ENCODE measurements at places on chromosomes 11 and 22.

DNA sequence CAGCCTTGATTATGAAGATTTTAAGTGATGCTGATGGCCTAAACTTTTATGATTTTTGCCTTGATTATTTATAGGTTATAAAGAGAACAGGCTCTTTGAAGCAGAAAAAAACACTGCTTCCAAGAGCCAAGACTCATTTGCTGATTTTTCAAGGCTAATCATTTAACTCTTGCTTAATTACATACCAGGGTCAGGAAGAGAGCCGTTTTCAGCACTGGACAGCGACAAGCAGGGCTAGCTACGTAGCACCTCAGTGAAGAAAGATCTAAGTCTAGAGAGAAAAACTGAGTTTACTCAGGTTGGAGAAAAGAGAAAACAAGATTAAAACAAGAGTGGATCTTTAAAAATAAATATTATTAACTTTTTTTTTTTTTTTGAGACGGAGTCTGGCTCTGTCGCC is 615.4 kb upstream of the B3GAT1 start:
- no peak for DNase-seq

GRCh38 chr11:34570584-34570983 is 50.3 kb upstream of the EHF start:
- DNase-seq = no peak

DNA sequence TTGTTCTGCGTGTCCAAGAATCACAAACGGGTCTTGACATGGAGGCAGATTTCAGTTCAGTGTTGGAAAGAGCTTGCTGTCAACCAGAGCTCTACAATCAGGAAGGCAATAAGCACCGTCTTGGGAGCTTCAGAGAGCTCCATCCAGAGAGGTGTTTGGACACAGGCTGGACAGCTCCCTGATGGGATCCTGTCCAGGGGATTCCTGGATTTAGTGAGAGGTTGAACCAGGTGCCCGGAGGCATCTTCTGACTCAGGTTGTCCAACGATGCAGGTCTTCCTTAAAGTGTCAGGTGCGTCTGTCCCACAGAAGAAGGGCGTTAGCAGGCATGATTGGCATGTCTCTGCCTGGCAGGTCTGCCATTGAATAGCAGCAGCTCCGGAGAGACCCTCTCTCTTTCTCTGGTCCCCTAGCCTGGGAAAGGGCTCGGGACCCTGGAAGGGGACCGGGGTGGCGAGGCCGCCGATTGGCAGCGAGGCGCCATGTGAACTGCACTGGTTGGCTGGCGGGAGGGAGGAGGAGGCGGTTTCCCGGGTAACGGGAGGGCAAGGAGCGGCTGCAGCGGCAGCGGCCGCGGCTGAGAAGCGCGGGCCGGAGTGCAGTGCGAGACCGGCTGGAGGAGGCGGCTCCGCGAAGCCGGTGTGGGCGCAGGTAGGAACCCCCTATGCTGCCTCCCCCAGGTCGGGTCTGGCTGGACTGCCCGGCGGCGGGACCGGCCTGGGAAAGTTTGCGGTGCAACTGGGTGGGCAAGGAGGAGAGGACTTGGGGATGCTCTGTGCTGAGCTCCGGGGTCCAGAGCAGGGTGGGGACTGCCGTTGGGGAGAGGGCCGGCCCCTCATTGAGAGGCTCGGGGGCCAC is 104.1 kb upstream of the E2F8 start:
- no peak for DNase-seq

DNA sequence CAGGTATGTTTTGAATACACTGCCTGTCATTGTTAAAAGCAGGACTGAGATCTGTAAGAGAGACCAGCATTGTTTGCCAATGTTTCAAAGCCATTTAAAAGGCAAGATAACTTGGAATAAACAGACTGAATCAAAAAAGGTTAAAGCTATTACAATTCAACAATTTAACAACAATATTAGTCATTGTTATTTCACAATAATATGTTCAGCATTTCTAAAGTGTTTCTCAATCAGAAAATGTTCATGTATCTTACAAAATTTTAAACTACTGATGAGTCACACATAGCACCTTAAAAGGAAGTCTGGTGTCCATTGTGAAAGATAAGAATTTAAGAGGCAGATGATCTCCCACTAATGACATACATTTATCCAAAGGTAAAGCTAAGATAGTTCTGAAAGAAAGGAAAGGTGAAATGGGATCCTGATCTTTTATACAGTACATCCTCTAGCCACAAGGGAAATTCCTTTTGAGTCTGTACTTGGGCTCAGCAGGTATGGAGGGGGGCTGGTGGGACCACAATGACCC is 79.7 kb downstream of the MAML2 start:
- no peak for DNase-seq

- DNase-seq = no peak
Observed at GRCh38 chr11:99368583-99368982, 347.8 kb downstream of the CNTN5 start.

- DNase-seq = no peak
Observed at GRCh38 chr11:44990665-44991064, 40.0 kb upstream of the TP53I11 start.

DNA sequence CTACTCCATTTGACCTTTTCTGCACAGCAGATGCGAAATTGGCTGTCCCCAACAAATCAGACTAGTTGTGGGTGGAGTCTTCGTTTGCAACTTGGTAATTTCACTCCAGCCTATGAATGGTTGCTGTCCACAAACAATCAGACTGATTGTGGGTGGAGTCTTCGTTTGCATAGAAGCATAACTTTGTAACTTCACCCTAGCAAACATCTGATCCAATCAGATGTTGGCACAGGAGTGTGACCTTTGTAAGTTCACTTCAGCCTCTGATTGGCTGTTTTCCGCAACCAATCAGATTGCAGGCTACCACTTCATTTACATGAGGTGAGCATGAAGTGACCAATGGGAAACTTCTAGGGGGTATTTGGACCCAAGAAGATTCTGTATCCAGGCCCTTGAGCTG is 16.3 kb upstream of the CABP2 start:
- DNase-seq = no peak

DNA sequence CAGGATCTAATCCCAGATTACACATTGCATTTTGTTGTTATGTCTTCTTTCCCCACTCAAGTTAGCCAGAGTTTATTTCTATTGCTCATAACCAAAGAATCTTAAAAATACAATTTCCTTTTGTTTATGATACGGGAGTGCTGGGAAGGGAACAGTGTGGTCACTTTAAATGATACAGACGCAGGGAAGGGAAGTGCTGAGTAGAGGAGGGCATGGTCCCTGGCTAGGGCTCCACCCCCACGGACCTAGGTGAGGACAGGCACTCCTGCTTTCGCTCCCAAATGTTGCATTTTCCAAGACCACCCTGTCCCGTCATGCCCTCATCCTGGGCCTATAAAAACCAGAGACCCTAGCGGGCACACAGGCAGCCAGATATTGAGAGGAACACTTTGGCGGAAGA is 30.6 kb upstream of the NARS2 start:
- DNase-seq = no peak

- no peak for DNase-seq
Observed at GRCh38 chr11:120689596-120690275, 178.2 kb downstream of the GRIK4 start.

GRCh38 chr11:79617561-79617960 is 176.7 kb upstream of the TENM4 start:
- no peak for DNase-seq

DNA sequence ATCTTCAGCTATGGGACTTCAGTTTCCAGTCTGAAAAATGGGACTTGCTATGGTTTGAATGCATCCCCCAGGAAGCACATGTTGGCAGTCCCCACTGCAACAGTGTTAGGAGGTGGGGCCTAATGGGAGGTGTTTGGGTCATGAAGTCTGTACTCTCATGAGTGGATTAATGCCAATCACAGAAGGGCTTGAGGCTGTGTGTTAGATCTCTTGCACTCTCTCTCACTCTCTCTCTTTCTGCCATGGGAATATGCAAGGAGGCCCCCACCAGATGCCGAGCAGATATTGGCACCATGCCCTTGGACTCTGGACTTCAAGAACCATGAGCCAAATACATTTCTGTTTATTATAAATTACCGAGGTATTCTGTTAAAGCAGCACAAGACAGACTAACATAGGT is 7.8 kb upstream of the AP1B1 start:
- DNase-seq = peak; percentile 25

DNA sequence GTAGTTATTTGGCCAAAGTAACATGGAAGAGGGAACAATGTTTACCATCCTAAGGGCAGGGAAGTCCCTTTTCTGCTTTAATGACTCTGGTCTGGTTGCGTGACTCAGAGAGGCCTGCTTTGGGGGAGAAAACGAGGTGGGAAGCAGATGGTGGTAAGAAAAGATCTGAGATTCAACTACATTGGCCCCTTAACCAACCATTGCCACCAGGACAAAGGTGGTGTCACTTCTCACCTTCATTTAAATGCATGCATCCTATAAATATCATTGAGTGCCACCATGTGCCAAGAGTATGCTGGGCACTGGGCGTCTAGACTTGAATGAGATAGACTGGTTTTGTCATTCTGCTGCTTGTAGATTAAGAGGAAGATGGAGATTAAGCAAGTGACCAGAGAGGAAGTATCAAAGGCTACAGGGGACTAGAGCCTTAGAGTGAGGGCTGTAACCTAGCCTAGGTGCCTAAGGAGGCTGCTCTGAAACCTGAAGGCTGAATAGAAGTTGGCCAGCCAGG is 3.6 kb upstream of the SORL1 start:
- DNase-seq = no peak
